ENCODE measurements at places on chromosomes 11 and 22. TPM values are rescaled to one million over a fixed set of nuclear protein-coding genes. Genes with fewer than 3 reads are reported as not detected.

DNA sequence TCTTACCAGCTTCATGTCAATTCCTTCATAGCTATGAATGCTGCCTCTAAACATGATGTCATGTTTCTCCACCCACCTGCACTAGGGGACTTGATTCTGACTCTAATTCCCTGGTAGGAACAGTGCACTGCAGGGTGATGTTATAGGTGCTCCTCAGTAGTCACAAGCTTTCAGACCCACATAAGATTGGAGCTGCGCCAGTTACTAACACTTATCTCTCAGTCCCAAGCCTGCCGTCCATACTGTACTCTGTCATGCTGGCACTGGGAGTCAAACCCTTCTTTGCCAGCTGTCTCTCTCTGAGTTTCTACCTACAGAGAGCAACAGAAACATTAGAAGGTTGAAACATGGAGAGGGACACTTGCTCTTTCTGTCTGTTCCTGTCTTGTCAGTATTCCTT lies 5.5 kb downstream of the OR56A1 start:
- no peak for DNase-seq

DNA sequence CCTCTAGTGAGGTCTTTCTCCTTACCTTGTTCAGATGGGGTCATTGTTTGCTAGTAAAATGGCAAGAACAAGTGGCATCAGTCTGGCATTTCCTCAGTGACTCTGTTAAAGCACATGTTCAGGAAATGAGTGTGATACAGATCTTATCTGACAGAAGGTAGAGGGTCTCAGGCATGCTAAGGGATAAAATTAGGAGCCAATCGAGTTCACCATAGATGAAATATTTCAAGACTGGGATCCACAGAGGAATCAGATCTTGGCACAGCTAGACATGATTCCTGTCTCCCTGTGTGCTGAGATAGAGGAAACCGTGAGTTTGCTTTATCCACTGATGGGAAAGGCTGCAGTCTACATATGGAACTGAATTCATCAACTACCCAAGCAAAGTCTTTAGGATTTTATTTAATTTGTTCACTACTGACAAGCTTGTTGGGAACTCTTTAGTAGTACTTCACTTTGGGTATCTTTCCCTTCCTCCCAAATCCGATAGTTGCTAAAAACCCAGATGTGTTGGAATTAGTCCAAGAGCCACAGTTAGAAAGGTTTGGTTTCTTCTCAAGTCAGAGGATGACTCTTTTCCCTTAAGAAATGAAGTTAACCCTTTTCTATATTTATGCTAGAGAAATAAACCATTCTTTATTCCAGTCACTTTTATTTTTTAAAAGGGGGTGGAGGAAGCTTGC lies 18.4 kb downstream of the FAM118B start:
- DNase-seq: no peak

The OR5AR1 gene
- not detected for total RNA-seq

The PIK3IP1 gene
- 3.7 TPM for total RNA-seq

The CATSPER1 gene
- total RNA-seq: not detected

The WT1 gene
- 0.10 TPM for total RNA-seq
